ENCODE measurements at places on chromosomes 6 and 20.

DNA sequence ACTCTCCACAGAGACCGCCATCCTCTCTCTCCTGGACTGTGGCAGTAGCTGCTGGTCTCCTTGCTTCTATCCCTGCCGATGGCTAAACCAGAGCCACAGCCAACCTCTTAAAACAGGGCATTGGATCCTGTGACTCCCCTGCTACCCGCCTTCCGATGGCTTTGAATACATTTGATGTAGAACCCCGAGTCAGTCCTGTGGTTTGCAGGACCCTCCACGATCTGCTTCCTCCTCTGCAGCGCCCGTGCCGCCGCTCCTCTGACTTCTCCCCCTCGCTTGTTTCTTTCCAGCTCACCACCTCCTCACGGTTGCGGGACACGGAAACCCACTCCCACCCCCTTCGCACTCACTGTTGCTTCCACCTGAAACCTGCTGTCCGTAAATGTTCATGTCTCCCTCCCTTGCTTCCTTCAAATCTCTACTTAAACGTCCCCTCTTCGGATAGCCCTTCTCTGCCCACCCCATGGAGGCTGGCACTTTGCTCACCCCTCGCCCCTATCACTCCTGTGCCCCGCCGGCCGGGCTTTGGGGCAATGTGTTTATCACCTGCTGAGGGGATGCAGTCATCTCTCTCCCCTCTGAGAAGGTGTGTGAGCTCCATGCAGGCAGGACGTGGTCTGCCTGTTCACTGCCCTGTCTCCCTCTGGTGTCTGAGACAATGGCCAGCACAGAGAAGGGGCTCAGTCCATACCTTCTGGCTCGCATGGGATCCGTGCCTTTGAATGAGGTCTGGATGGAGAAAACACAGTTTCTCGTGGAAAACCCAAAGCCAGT lies 67.8 kb downstream of the GFOD1 start:
- no peak for DNase-seq

DNA sequence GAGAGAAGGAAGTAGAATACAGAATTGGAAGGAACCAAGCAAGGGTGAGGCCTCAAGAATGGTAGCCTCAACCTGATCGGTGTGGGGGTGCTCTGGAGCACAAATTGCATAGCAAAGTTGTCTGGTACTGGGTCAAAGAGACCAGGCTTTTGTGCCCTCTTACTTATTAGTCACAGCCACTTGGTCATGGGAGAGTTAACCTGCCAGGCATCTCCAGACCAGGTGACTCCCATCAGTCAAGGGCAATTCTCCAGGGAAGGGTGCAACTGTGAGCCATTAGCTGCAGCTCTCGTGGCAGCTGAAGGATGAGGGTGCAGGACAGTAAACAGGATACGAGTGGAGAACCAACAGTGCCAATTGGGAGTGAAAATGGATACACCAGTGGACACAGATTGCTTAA lies 47.7 kb upstream of the PLCB4 start:
- DNase-seq: no peak

DNA sequence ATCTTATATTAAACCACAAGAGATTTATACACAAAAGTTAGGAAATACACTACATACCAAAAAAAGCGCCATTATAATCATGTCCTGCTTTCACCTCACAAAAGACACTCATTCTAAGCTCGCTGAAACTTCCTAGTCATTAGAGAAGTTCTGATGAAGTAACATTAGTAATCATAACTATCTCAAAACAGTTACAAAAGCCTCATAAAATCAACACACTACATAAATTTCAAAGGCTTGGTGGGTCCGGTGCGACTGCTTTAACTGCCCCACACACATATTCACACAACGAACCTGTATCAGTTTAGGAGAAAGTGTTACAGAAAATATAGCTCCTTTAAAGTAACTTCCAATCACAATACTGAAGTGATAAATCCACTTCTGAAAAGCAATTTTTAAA lies 1.9 kb downstream of the PHIP start:
- no peak for DNase-seq

DNA sequence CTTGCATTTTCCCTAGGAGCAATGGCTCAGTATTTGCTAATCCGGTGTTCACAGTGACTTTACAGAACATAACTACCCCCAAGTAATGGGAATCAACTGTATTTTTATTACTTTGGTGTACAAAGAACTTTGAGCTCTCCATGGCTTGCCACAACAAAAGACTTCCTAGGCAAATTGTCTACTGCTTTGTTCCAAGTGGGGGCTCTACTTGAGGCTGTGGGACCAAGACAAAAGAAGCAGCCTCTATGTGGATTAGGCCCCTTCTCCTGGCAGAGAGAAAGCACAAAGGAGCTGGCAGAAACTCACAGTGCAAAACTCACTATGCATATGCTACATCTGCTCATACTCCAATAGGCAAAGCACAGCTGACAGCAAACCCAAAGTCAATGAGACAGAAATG lies 853 bp downstream of the WFDC8 start:
- no peak for DNase-seq

Data from NCI-H1930 (cell line).